LHCN-M2 (cell line): ENCODE measurements at places on chromosomes 7 and 10. TPM values are rescaled to one million over a fixed set of nuclear protein-coding genes. Genes with fewer than 3 reads are reported as not detected.

GRCh38 chr7:28203508-28204240 lies 23.1 kb upstream of the JAZF1 start:
- DNase-seq: peak; percentile 48

DNA sequence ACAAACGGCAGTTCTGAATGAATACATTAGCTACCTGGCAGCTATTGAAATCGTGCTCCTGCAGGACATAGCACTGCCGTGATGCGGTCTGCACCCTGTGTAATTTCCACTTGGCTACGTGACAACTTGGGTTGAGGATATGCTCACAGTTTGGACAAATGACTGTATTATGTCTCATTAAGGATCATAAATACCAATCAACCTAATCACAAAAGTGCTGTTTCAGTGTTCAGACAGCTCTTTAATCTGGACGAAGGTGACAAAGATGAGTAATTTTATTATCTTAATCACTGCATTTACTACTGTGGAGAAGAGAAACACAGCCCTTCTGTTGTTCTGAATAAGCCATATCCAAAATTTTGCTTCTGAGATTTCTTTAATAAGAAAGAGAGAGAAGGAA lies 210.8 kb upstream of the PFKP start:
- no peak for DNase-seq

GRCh38 chr10:66365686-66366085 lies 560.1 kb upstream of the LRRTM3 start:
- DNase-seq: no peak

- DNase-seq: no peak
Observed at GRCh38 chr10:6957851-6958250, 377.8 kb upstream of the PRKCQ start.

- DNase-seq: no peak
Observed at GRCh38 chr10:49040601-49041000, 74.7 kb downstream of the VSTM4 start.

GRCh38 chr7:89584896-89585295 lies 569.4 kb upstream of the STEAP1 start:
- no peak for DNase-seq

GRCh38 chr7:3177271-3177670 lies 123.8 kb upstream of the SDK1 start:
- no peak for DNase-seq

- peak; percentile 100 for DNase-seq
Observed at GRCh38 chr7:19404912-19405329, 259.7 kb upstream of the FERD3L start.

DNA sequence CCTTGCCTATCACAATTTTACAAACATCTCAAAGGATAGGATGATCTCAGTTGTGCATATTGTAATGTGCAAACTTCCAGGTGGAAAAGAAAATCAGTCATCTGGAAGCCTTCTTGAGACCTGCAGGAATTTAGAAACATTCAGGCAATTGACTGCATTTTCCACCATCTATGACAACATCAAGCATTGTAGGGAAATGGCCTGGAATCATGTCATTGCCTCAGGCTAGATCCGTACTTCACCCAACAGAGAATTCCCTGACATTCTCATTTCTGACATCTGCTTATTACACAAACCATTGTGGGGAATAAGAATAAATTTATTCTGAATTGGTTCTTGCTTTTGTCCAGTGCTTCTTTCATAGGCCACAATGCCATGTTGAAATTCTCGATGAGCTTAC lies 124.9 kb upstream of the NPVF start:
- no peak for DNase-seq

DNA sequence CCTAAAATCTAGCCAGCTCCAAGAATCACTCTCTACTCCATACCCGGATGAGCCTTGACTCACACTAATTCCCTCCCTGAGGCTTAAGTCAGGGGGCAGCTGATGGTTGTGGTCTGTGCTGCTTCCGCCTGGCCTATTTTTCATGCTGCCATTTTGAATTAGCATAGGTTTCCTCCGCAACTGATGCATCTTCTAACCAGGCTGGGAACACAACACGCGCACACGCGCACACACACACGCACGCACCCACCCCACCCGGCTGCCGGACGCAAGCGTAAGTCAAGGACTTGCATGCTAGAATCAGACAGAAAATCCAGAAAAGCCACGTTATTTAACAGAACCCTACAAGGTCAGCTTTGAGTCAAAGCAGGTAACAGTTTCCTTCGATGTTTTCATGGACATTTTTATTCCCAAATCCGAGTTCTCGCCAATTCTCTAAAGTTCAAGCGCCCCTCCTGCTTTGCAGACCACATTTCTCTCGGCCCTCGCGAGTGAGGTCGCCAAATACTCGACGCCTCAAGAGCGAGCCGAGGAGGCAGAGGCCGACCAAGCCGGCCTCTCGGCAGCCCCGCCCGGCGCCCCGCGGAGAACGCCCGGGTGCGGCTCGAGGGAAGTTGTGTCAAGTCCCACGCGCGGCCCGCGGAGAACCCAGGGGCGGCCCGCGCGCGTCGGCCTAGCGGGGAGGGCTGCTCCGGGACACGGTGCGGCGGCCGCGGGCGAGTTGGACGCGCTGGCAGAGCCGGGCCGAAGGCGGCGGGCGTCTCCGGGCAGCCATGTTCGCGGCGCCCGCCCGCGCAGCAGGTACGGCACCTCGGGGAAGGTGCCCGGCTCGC lies 961 bp downstream of the SCRN1 start:
- DNase-seq: peak; percentile 75

DNA sequence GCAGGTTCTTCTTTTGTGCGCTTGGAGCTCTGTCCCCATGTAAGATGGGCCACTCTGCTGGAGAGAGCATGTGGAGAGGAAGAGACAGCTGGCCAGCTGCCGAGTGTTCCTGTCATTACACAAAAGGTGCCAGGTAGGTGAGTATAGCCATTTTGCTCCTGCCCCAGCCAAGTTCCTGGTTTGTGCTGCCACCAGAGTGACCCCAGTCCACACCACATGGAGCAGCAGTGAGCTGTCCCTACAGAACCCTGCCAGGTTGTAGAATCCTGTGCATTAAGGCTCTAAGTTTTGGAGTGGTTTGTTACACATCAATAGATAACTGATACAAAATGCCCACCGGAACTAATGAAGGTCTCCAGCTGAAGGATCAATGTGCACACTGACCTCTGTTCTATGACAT lies 84.6 kb upstream of the GHITM start:
- no peak for DNase-seq

Gene KLHL7
- total RNA-seq: 68.8 and 88.9 TPM in 2 replicates

Gene RAB19
- total RNA-seq: not detected in 2 replicates

Gene UNC5B
- total RNA-seq: 0.13 and 0.34 TPM in 2 replicates

Gene PTPRZ1
- total RNA-seq: not detected in 2 replicates
